ENCODE measurements at places on chromosomes 3 and 15.

DNA sequence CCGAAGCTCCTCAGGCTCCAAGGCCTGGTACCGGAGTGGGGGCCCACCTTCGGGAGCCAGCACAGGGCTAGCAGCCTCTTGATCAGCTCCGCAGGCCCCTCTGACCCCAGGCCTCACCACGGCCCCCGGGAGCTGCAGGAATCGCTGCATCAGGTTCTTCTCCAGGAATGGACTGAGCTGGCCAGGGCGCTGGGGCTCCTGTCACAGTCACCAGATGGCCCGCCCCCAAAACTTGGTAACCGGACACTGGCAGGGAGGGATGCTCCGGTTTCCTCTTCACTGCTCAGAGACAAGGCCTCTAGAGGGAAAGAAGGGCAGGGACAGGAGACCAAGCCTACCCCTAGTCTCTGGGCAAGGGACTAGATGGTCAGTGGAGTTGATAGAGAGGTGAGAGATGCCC is 9.9 kb downstream of the AP3B2 start:
- DNase-seq: no peak

DNA sequence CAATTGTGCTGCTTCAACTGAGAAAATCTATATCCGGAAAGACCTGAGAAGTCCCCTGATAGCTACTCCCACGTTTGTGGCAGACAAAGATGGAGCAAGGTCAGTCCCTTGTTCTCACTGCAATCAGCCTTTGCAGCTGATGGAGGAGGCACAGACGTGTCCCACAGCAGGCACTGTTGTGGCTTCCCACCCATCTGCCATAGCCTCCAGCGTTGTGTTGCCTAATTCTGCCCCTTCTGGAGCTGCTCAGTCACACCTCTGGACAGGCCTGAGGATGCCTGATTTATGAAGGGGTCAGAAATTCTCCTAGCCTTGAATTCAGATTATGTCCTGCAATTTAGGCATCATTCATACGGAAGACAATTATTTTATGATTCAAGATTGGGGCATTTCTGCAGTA is 41.9 kb downstream of the MRPS25 start:
- no peak for DNase-seq

- no peak for DNase-seq
Observed at GRCh38 chr15:90001683-90002427, 731 bp downstream of the ZNF710 start.

DNA sequence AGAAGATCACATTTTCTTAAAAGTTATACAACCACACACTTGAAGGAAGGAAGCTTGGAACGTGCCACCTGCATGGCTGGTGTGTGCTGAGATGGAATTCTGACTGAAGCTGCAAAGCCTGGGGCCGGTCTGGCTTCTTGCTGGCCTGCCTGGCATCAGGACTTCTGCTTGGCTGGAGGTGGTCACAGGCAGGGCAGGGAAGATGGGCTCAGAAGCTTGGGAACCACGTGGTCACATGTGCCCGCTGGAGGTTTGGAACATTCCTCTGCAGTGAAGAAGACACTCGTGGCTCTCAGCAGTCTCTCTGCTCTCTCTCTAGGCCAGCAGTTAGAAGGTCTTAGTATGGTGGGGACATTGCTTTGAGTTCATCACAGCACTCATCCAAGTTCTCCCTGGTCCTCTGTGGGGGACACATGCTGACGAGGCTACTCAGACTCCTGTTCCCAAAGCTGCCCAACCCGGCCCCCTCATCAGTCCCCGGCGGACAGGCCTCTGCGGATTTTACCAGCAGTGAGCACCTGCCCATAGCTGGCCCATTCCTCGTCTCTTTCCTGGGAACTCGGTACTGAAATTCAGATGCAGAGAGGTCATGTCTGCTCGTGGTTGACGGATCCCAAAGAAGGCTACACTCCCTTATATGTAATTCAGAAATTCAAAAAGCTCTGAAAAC is 229.0 kb downstream of the ADAMTS17 start:
- DNase-seq: no peak

- no peak for DNase-seq
Observed at GRCh38 chr3:71785532-71786216, 726 bp upstream of the PROK2 start.

GRCh38 chr3:14414846-14415464 is 12.5 kb downstream of the SLC6A6 start:
- no peak for DNase-seq

DNA sequence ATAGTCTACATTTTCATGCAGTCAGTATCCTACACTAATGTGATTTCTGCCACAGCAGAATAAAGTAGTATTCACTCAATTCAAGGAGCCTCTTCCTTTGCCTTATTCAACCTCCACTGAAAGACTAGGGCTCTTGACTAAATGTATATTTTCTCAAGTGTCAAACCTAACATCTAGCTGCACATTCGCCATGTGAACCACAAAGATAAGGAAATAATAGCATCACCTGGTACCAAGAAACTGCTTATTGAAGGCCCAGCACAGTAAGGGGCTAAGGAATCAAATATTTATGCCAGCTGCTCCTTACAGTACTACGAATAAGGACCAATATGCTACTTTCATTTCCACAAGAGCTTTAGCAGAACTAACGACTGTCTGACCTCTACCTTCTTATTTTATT is 1.3 kb downstream of the SRP14 start:
- no peak for DNase-seq

GRCh38 chr3:72947715-72948490 is 48.7 kb upstream of the PPP4R2 start:
- DNase-seq: no peak

DNA sequence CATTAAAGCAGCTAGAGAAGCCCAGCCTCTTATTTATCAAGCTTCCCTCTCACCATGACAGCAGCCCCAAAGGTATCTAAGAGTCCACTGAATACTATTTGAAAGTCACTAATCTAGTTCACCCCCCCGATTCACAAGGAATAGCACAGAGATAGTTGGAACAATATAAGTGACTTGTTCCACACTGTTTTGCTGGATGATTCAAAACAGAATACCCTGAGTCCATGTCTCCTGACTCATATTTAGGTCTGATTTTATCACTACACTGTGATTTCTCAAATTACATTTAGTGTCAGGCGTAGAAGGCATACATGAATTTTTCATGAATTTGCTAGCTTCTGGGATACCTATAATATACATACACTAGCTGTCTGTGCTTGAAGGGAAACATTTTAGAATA is 18.7 kb upstream of the EOGT start:
- DNase-seq: no peak

- no peak for DNase-seq
Observed at GRCh38 chr3:55669133-55669532, 182.0 kb upstream of the WNT5A start.

GRCh38 chr3:53377794-53378193 is 30.5 kb upstream of the DCP1A start:
- DNase-seq: no peak

- DNase-seq: no peak
Observed at GRCh38 chr15:34160735-34161134, 49.2 kb downstream of the KATNBL1 start.

GRCh38 chr3:119340446-119340845 is 46.3 kb downstream of the ARHGAP31 start:
- DNase-seq: no peak

- no peak for DNase-seq
Observed at GRCh38 chr3:123587401-123587800, 2.5 kb upstream of the HACD2 start.

GRCh38 chr3:4848176-4848825 is 130.9 kb upstream of the BHLHE40 start:
- DNase-seq: no peak

DNA sequence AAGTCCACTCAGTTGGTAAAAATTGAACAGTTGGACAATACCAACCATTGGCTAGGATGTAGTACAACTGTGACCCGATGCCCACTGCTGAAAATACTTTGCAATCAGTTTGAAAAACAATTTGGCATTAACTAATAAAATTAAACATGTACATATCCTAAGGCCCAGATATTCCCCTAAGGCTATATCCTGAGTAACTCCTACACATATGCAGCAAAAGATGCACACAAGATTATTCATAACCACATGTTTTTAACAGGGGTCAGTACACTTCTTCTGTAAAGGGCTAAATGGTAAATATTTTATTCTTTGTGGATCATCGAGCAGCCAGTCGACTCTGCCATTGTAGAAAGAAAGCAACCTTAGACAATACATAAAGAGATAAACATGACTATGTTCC is 116.3 kb downstream of the MEX3B start:
- DNase-seq: no peak

DNA sequence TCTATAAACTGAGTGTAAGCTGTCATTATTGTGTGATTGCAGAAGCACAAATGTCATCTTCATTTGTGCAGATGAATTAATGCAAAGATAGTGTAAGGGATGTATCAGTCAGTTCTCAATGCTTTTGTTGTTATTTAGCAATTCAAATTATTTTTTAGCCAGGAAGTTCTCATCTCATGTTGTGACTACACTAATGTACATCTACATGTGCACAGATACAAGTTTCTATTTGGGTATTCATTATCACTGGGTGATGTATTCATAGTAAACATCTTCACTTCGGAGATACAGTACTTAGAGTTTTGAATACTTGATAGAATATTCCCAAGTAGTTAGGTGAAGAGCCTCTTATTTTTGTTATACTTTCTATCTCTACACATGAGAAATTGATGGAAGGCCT is 11.1 kb downstream of the EIF2A start:
- DNase-seq: no peak

DNA sequence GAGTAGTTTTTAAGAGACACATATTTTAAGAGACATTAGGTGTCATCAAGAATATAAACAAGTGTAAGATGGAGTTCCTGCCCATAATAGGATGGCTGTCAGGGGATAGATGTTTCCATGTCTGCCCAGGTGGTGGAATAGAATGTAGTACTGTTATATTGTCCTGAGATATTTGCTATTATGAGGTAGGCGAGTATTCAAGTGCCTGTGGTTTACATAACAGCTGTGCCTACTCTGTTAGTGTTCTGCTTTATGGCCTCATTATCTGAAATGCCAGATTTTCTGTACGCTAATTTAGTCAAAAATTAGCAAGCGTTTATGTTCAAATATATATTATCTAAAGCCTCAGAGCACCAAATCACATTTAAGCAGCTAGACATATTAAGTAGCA is 360.2 kb upstream of the ROPN1 start:
- peak; percentile 26 for DNase-seq

DNA sequence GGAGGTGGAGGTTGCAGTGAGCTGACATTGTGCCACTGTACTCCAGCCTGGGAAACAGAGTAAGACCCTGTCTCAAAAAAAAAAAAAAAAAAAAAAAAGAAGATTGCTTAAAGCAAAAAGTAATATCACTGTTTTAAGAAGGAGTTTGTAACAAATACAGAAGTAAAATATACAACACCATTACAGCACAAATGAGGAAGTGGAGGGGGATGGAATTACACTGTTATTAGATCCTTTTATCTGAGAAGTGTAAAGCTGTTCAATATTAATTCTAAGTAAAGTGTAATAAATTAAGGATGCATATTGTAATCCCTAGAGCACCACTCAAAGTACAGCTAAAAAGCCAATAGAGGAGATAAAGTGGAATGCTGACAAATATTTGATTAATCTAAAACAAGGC is 47.0 kb upstream of the SNRPA1 start:
- DNase-seq: no peak

DNA sequence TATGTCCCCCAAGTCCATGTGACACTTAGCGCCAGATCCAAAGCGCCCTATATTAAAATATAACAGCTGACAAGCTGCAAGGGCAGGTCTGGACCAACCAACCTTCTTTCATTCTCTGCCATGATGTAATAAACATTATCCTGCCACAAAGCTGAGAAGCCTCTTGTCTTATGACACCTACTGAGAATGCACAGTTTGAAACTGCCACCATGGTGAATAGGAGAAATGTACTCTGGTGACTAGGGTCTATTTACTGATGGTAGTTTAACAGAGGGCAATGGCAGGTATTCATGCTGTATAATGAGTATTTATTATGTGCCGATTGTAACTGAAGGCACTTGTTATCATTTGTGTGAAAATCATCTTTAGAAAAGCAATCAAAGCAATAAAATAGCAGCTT is 634.0 kb downstream of the OTOL1 start:
- DNase-seq: no peak

- no peak for DNase-seq
Observed at GRCh38 chr3:195583831-195584542, at the start of gene APOD. Gene APOD (minus strand): TSS chr3:195583940. CDS start chr3:195579461, 4,479 bp downstream.

DNA sequence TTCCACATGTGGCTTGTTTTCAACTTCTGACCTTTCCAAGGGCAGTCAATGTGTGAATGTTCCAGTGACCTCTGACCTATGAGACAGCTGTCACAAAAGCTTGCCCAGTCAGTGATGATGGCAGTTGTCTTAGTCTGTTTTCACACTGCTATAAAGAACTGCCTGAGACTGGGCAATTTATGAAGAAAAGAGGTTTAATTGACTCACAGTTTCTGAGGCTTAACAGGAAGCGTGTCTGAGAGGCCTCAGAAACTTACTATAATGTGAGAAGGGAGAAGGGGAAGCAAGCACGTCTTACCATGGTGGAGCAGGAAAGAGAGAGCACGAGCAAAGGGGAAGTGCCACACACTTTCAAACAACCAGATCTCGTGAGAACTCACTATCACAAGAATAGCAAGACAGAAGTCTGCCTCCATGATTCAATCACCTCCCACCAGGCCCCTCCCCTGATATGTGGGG is 95.6 kb downstream of the ECT2 start:
- no peak for DNase-seq

- no peak for DNase-seq
Observed at GRCh38 chr15:36370731-36371112, 208.7 kb upstream of the CDIN1 start.
